Pulmonary artery endothelial cell (primary cell): ENCODE measurements at places on chromosomes 16 and 17. TPM values are rescaled to one million over a fixed set of nuclear protein-coding genes. Genes with fewer than 3 reads are reported as not detected.

DNA sequence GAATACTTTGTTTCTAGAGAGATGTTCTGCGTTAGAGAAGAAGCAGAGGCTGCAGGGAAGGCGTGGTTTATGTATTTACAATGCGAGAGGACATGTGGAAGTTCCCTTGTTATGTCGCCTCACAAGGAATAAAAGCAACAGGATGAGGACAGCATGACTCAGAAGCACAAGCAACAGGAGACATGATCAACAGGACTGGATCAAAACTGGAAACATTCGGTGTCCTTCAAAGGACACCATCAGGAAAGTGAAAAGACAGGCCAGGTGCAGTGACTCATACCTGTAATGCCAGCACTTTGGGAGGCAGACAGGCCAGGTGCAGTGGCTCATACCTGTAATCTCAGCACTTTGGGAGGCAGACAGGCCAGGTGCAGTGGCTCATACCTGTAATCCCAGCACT is 52.6 kb downstream of the CCDC57 start:
- DNase-seq, result no peak

DNA sequence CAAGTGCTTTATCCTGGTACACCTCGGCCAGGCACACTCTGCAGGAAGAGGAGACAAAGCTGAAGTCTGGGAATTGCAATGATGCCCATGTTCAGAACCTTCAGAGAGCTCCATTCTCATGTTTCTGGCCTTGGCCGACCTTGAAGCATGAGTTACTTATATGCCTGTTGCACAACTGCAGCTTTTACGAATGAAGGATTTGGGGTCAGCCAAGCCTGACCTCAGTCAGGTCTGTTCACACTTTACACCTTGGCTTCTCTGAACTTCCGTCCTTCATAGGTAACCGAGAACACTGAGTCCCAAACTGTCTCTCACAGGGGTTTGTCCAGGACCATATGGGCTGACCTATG is 66.7 kb downstream of the GTF3C1 start:
- no peak for DNase-seq

The EXOC3L1 gene
- 1.1 and 2.2 TPM in 2 replicates for total RNA-seq

The DDX5 gene
- total RNA-seq, result 382 and 393 TPM in 2 replicates

The CACNG5 gene
- total RNA-seq, result not detected in 2 replicates

The PPM1E gene
- 0.28 TPM in 1 of 2 replicates, not detected in the other for total RNA-seq

The KRT15 gene
- 1.6 and 3.4 TPM in 2 replicates for total RNA-seq

The RNF43 gene
- total RNA-seq, result 0.11 and 0.13 TPM in 2 replicates

DNA sequence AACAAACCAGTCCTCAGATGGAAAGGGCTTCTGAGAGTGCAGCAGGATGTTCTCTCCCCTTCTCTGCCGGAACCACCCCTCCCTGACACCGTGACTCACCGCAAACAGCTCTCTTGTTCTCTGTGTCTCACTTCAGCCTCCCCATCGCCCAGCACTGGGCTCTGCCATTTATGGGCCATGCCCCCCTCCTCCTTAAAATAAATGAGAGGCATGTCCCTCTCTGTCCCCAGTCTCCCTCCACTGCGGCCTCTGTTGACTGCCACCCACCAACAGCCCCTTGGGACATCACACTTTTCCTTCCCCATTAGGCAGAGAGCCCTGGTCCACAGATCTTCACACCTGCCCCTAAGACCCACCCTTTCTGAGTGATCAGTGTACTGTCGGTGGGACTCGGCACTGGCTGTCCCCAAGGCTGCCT is 6.3 kb downstream of the CCDC102A start:
- peak; percentile 33 for DNase-seq

DNA sequence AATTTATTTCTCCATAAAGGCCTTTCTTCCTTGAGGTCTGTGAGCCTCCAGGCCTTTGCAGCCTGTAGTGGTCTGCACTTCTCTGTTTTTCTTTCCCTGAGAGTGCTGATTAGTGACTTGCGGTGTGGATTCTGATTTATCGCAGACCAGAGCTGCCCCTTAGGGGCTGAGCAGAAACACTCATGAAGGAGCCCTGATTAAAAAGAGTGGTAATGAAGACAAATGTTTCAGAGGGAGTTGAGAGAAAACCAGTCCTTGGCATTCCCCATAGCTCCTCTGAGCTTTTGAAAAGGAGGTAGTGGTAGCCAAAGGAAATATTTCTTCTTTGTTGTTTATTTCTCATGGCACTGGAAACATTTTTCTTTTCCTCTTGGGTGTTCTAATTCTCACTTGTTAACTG is 268.1 kb upstream of the TBX2 start:
- no peak for DNase-seq

The B4GALNT2 gene
- not detected in 2 replicates for total RNA-seq

- DNase-seq, result no peak
Observed at GRCh38 chr17:76000016-76000754, 470 bp upstream of the CDK3 start.

GRCh38 chr16:13630374-13630773 is 289.6 kb upstream of the ERCC4 start:
- DNase-seq, result no peak

- DNase-seq, result no peak
Observed at GRCh38 chr16:28061352-28062101, 2.0 kb downstream of the GSG1L start.
